ENCODE measurements at places on chromosomes 6 and 20.

- peak; percentile 51 for DNase-seq
These were observed 121.8 kb downstream of the SASH1 start for GRCh38 chr6:148464319-148465010.

- no peak for DNase-seq
These were observed 15.0 kb downstream of the SMOC2 start for GRCh38 chr6:168455847-168456530.

GRCh38 chr6:21321076-21321475 is 272.5 kb upstream of the SOX4 start:
- no peak for DNase-seq

DNA sequence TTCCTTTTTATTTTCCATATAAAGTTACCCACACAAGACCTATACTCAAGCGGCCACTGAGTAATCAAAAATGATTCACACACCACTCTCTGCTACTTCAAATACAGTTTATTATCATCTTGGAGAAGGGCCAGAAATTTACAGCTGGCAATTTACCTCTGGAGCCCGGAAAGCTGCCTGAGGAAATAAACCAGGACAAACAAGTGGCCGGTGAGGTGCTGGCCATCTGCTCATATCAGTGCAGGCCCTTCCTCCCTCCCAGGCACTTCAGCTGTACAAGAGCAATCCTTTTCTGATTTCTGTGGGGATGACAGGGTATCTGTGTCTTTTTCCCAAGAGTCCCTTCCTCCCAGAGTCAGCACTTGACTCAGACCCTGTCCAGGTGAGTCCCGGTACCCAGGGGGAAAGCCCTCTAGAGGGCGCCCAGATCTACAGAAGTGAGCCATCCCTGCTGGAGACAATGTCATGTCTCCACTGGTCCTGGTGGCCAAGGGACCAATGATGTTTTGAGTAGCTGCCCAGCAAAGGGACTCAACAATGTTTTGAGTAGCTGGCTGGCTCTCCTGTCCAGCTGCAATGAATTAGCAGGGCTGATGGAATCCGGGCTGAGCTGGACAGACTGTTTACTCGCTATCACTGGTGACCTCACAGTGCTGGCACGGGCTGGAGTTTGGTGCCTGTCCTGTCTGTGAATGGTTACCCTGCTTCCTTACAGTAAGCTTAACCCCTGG is 23.6 kb downstream of the LRP11 start:
- peak; percentile 58 for DNase-seq

GRCh38 chr6:5379647-5380242 is 118.4 kb downstream of the FARS2 start:
- DNase-seq, result peak; percentile 68

- no peak for DNase-seq
These were observed 3.6 kb downstream of the BPIFA1 start for GRCh38 chr20:33239418-33239817.

GRCh38 chr20:53609491-53610445 is 16.1 kb upstream of the ZNF217 start:
- DNase-seq, result peak; percentile 77

- DNase-seq, result no peak
These were observed 24.3 kb downstream of the TOP1 start for GRCh38 chr20:41052742-41053419.

GRCh38 chr6:37650071-37650481 is 47.6 kb downstream of the MDGA1 start:
- DNase-seq, result no peak

DNA sequence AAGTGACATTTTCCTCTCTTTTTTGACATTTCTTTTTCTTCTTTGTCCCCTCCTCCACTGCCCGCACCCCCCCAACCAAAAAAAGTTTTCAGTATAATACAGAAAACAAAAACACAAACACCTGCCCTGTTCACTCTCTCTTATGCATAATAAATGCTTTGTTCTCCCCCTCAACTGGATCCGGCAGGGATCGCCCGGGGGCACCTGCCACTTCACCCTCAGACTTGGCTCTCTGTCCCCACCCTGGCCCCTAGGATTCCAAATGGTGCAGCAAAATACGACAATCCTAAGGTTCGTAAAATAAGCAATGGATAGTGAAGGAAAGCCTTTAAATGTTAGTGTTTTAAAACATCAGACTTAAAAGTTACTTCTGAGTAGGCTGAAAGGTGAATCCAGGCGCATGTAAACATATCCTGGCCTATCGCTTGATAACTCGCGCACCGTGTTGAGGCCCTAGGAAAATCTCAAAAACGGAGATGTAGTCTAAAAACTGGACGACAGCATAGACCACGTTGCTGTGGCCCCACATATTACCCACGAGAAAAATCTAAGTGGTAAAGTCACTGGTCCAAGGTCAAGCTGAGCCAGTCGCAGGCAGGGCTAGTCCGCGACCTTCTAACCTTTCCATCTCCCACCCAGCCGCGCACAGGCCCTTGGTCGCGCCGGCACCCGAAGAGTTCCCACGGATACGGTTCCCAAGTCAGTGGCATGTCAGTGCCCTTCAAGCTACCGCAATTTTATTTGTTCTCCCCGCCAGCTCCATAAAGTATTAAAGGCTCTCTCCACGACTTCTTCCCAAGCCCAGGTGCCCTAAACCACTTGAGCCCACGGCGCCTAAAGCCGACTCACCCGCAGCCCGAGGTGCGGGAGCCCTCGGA is 130.8 kb downstream of the OGFRL1 start:
- DNase-seq, result no peak

GRCh38 chr20:18665135-18665534 is 77.3 kb downstream of the DTD1 start:
- DNase-seq, result no peak

- no peak for DNase-seq
These were observed 34.8 kb downstream of the NR2E1 start for GRCh38 chr6:108200631-108201030.

- no peak for DNase-seq
These were observed 169.7 kb downstream of the EYA4 start for GRCh38 chr6:133410638-133411435.

GRCh38 chr6:157162766-157163433 is 160.4 kb downstream of the TMEM242 start:
- no peak for DNase-seq

DNA sequence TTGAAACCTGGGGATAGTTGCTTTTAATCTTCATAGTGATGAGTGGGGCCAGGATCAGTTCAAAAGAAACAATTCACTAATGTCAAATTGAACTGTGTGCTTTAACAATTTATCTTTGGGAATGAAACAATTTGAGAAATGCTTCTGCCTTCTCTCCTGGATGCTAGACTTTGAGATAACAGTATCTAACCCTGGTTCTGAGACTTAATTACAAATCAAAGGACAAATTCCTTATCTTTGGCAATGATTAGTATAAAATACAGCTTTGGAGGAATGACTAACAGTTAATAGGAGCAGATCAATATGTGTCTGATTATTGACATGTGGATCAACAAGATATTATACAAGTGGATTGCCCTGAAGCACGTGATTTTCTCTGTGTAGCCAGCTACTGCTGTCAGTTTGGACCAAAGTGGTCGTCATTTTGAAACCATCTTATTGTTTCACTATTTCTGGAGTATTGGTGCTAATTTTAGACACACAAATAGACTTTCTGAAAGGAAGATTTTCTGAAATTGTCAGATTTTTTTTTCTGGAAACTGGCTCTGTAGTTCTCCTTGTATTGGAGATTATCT is 6.2 kb upstream of the FLRT3 start:
- DNase-seq, result no peak

GRCh38 chr6:11331111-11331510 is 98.6 kb upstream of the NEDD9 start:
- DNase-seq, result no peak

- no peak for DNase-seq
These were observed 51.9 kb downstream of the LRFN2 start for GRCh38 chr6:40535110-40535818.

GRCh38 chr6:74073999-74074398 is 378.0 kb downstream of the CD109 start:
- no peak for DNase-seq

DNA sequence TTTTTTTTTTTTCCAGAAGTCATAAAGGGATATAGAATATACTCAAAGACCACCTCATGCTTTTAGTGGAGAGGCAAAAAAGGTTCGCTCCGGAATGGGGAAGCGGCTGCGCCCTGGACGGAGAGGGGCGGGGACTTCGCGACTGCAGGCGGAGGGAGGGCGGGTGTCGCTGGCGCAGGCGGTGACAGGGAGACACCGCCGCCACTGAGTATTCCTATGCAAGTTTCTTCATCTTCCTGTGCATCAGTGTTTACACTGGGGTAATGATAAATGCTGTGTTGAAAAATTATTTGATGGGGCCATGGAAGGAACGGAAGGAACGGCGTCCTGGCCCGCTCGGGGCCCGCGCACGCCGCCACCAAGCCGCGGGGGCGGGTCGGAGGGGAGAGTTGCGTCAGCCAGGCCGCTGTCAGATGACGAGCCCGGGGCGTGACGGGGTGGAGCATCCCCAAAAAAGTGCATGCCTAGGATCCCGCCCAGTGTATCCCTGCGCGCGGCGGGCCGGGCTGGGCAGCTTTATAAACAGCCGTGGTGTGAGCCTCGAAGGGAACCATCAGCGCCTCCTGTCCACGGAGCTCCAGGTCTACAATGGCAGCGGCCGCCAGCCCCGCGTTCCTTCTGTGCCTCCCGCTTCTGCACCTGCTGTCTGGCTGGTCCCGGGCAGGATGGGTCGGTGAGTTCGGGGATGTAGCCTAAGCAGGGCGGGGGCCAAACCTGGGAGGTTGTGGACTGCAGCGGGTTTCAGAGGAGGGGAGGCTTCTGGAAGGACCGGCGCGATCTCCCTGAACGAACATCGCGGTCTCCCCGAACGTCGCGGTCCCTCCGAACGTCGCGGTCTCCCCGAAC is at the start of gene ULBP1:
Gene ULBP1, plus strand, starts transcription at position 482 of the 846 bp plus-strand sequence. Its CDS starts 107 bp downstream, at position 589.
- DNase-seq, result no peak

DNA sequence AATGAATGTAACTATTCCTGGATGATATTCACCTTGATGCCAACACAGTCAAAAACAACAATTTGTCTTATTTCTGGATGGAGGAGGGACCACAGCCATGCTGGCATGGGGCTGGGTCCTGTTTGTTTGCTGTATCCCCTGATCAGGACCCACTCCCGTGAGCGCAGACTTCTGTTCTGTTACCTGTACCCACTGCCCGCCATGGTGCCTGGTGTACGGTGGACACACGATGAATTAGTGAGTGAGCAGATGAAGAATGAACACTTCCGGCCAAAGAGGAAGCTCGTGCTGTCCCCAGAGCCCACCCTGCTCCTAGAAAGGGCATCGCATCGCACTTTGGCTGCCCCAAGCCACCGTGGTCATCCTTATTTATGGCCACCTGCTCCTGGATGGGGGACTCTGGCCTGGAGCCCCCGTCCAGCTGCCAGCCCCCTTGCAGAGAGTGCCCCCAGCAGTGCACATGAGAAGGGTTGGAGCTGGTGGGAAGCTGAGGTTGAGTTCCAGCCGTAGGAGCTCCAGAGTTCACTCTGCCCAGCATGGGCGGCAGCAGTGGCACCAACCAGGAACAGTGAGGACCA is 100.9 kb downstream of the BMP7 start:
- DNase-seq, result no peak

DNA sequence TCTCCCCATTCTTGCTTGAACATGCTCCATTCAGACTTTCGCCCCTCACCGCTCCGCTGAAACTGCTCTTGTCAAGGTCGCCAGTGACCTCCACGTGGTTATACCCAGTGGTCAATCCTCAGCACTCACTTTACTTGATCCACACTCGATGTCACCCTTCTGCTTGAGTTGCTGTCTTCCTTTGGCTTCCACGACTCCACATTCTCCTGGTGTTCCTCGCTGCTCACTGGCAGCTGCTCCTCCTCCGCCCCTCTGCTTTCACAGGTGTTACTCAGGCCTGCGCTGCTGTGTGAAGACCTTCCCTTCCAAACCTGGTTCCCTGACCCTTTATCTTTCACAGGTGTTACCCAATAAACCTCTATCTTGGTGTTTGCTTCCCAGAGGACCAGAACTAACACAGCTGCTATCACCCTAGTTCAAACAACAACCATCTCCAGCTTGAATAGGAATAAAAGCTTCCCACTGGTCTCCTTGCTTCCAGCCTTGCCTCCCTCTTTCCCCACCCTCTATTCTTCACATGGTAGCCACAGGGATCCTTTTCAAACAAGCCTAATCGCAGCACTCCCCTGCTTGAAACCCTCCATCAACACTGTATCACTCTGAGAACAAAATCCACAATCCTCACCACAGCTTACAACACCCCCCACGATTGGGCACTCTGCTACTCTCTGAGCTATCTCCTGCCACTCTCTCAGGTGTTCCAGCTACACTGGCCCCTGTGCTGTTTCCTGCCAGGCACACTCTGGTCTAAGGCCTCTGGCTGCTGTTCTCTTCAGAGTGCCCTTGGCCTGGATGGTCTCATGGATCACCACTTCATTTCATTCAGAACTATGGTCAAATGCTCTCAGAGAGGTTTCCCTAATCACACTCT is 10.7 kb downstream of the PPIL1 start:
- no peak for DNase-seq

DNA sequence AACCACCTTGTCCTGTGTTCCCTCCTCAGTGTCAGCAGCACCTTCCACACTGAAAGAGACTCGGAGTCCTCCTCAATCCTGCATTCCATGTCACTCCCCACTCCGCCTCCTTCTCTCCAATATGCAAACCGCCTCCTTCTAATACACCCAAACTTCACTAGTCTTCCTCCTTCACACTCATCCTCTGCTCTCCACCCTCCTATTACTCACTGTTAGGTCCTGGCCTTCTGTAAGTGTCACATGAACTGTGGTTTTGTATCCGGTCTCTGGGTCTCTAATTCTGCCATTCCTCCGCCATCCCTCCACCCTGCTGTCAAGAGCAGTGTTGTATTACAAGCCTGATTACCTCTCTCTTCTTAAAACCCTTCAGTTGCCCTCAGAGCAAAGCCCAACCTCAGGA is 200.5 kb upstream of the CDYL start:
- DNase-seq, result no peak

DNA sequence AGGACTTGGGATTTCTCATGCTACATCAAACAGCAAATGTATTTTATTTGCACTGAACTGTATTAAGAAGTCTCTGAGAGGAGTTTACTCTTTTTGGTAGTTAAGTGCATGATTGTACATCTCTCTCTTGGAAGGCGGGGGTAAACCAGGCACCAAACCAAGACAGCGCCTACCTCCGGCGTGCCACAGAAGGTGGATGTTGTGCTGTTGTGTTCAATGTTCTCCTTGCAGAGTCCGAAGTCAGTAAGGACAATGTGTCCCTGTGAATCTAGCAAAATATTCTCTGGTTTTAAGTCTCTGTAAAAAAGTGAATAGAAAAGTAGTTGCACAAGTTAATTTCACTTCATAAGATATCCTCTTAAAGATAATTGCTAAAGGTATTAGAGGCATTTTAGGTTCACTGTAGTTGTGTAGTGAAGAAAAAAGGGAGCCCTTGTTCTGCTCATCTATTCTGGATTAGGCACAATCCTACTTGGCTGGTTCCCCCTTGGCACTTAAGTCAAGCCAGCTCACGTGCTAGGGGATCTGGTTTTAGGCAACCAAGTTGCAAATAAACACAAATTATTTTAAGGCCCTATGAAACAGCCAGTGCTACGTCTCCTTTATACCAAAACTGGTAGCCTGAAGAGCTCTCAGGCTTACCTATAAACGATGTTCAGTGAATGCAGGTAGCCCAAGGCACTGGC is 119.7 kb upstream of the SLC2A12 start:
- DNase-seq, result no peak

GRCh38 chr20:52060794-52061714 is 130.5 kb downstream of the ZFP64 start:
- no peak for DNase-seq

- no peak for DNase-seq
These were observed 98.6 kb downstream of the RFX6 start for GRCh38 chr6:116975600-116975999.

- no peak for DNase-seq
These were observed 166.1 kb upstream of the PRDM1 start for GRCh38 chr6:105920071-105920470.

Data from AML-193 (cell line).